ENCODE measurements at places on chromosomes 5 and 9.

GRCh38 chr9:88678431-88678830 lies 143.5 kb downstream of the NXNL2 start:
- no peak for DNase-seq

GRCh38 chr5:80757290-80757689 lies 102.5 kb upstream of the DHFR start:
- DNase-seq, result no peak

GRCh38 chr5:165360784-165361542 lies 1855.5 kb downstream of the MAT2B start:
- peak; percentile 52 for DNase-seq

- no peak for DNase-seq
Observed at GRCh38 chr9:75369989-75370388, 281.7 kb downstream of the OSTF1 start.

GRCh38 chr5:149147676-149148075 lies 6.4 kb downstream of the ABLIM3 start:
- DNase-seq, result no peak

GRCh38 chr9:1604942-1605560 lies 410.1 kb upstream of the SMARCA2 start:
- peak; percentile 34 for DNase-seq

Data from KBM-7 (cell line).